Karpas-422 (cell line): ENCODE measurements at places on chromosomes 1 and 21.

GRCh38 chr1:222634180-222635013, 16.5 kb downstream of the MIA3 start:
- DNase-seq = peak; percentile 97

GRCh38 chr1:84996846-84997666, at the start of gene MCOLN2:
Gene MCOLN2, minus strand, starts transcription at chr1:84997113. Its CDS starts 241 bp downstream, at chr1:84996872.
- peak; percentile 79 for DNase-seq

DNA sequence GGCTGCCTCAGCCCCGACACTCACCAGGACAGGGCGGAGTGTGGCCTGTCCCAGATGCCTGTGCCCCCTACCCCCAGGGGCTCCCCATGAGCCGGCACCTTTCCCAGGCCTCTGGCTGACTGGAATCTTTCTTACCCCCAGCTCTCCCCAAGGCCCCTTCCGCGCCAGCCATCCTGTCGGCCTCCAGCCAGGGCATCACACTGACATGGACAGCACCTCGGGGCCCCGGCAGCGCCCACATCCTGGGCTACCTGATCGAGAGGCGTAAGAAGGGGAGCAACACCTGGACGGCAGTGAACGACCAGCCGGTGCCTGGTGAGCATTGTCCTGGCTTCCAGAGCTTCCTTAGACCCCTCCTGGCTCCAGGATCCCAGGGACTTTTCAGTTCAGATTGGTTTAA, 26.5 kb downstream of the IGFN1 start:
- no peak for DNase-seq

DNA sequence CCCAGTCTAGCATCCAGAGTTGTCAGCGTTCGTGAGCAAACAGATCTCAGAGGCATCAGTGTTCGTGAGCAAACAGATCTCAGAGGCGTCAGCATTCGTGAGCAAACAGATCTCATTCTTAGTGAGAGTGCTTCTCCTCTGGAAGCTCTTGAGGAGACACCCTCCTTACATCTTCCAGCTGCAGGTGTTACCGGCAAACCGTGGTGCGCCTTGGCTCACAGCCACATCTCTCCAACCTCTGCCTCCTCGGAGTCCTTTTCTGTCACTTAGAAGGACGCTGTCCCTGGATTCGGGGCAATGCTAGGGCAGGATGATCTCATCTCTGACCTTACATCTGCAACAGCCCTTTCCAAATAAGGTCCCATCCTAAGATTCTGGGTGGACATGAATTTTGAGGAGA, 14.6 kb upstream of the UMODL1 start:
- DNase-seq = no peak

DNA sequence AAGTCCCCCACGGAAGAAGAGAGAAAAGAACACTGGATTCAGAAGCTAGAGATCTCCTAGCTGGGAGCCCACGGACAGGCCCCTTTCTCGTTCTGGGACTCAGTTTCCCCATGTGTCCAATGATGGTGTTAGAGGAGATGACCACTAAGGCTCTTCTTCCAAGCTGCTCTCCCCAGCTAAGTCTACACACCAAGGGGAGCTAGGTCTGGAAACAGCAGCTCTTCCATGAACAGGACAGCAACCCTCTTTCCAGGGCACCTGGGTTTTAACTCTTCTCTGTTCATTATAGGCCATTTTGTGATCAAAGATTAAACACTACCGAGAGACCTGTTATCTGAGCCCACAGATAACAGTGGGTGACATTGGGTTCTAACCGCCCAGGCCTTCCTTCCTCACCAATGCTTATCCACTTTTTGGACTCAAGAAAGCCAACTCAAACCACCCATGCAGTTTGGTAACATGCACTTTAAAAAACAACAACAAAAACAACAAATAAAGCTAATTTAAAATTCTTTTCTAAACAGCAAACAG, 85.9 kb downstream of the MRPL37 start:
- DNase-seq = no peak

DNA sequence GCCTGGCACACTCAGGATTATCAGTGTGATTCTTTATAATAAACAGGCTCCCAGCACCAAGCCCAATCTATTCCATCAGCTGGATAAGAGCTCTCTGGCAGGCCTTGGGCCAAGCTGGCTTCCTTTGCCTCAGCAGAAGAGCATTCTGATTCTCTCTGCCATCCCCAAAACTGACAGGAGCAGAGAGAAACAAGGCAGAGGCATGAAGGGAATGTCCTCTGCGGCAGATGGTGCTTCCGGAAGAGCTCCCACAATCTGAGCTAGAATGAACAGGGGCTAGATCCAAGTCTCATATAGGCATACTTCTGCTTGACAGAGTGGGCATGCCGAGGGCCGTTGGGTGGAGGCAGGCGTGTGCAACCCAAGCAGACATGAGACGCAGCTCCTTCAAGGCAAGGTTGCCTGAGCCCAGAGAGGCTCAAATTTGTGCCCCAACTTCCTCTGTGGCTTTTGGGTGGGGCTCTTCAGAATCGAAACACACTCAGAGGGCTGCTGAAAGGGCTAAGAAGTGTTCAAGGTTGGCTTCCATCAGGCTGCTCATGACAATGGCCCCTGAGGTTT, 4.0 kb downstream of the CAPN2 start:
- no peak for DNase-seq

DNA sequence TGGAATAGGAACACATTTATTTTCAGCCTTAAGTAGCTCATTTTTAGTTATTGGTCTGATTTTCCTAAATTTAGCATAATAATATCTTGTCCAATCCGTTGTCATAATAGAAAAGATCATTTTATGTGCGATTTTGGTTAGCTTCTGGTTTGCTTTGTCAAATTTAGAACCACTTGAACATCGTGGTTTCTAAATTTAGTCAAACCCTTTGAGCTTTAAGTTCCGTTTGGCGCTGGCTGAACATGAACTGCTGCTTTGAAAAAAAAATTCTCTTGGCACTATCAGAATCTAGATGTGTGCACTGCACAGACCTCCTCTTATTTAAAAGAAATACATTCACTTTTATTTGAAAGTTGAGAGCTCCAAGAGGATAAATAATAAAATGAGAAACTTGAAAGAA, 370.6 kb downstream of the PTPRC start:
- DNase-seq = peak; percentile 57

GRCh38 chr1:99004861-99005442, at the start of gene PLPPR5:
Gene PLPPR5, minus strand, starts transcription at chr1:99004861. Its CDS starts 190 bp downstream, at chr1:99004671.
- DNase-seq = no peak

DNA sequence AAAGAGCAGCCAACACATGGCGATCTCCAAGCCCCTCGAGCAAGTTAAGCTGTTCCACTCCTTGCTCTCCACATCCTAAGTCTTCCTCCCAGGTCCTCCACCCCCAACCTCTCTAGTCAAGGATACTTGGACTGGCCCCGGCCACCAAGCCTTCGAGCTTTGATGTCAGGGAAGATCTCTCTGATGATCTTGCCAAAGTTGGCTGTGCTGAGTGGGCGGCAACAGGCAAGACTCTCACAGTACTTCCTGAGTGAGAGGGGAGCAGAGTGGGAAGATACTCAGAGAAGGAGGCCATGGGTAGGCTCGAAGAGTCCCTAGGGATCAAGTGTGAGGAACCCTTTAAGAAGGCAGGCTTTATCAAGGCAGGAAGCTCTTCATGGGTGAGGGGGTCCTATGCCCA, 2.8 kb downstream of the RFX5 start:
- DNase-seq = no peak

DNA sequence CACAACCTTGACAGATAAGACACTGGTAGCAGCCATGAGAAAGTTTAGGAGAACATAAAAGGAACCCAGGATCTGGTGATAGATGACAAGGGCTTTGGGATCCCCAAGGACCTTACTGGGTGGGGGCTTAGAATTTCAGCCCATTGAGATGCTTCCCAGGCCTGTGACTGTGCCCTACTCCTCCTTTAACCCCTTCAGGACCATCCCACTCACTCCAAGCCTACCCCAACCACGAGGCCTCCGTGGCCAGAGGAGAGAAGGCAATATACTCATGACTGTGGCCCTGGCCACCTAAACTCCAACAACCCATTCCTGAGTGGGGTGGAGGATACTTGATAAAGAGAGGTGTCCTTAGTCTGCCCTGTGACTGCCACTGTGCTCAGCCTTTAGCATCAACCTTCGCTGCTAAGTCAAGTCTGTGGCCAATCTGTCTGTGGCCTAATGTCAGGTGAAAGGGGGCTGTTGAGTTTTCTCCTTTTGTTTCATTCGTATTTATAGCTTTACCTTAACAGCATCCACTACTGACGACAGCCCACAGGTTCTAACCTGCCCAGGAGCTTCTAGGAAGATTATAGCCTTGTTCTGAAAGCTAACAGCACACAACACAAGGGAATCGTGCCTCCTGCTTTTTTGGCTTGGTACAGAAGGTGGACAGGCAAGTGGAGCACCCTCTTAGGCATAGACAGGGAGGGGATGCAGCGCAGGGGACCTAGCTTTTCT, 16.9 kb upstream of the BCAR3 start:
- DNase-seq = no peak

DNA sequence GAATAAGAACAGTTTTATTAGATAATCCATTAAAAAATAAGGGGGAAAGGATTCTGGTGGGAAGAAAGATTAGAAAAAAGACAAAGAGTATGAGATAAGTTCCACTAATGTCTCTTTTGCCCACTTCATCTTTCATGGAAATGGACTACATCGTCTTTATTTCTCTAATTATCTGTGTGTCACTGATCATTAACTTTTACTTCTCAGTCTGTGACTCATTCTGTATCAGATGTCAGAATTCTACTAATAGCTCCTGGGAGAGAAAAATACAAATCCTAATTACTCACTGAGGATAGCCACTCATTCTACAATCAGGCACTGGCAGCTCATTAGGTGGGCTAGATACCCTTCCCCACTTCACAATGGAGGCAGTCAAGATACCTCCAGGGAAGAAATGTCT, 41.7 kb downstream of the ILDR2 start:
- DNase-seq = no peak

- DNase-seq = no peak
These were observed 262.3 kb downstream of the FAF1 start for GRCh38 chr1:50697440-50698421.

DNA sequence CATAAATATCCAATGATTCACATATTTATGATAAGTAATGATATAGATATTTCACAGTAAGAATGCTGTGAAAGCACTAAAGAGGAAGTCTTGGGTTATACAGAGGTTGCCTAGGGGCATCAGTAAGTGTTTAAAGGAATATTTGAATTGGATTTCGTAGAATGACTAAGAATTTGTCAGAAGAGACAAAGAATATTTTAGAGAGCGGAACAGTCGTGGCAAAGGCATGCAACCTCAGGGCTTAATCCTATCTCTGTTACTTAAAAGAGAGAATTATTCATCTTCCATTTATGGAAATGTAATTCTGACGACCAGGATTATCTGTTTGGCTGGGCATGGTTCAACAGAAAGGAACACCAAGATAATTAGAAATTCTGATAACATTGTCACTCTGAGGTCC, 171.9 kb upstream of the NR5A2 start:
- DNase-seq = no peak

DNA sequence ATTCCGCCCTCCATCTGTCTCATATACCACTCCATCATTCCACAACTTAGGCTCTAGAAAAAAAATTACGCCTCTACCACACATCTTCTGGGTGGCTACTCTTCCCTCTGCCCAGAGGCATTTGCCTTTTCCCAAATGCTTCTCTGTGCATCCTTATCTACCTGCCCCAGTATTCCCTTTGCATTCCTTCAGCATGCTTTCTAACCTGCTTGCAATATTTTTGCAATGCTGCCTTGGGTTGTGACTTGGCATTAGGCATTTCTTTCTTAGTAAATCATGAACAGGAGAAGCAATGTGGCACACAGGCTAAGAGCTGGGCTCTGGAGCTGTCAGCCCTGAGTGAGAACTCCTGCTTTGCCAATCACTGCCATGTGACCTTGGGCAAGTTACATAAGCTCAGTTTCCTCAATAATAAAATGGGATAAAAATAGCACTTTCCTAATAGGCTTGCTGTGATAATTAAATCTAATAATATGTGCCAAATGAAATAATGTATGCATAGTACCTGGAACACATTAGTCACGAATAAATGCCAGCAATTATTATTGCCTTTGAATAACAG, 276.0 kb downstream of the ASTN1 start:
- DNase-seq = no peak

DNA sequence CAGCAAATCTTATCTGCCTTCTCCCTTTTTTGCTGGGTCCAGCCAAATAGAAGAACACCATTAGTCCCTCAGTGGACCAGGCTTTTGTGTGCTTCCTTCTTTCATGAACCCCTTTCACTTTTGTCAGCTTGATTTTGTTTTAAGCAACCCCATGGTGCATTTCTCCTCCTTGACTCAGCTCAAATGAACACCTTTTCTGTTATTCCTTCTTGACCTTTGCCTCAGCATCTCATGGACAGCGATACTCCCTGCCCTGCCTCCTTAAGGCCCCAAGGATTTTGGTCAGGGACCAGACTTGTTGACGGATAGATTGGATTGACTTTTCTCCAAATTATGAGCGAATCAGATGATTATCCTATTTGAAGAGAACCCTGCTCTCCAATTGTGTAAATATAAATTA, 356.6 kb upstream of the USP24 start:
- DNase-seq = no peak

GRCh38 chr1:212613440-212614335, 5.1 kb downstream of the ATF3 start:
- DNase-seq = no peak

DNA sequence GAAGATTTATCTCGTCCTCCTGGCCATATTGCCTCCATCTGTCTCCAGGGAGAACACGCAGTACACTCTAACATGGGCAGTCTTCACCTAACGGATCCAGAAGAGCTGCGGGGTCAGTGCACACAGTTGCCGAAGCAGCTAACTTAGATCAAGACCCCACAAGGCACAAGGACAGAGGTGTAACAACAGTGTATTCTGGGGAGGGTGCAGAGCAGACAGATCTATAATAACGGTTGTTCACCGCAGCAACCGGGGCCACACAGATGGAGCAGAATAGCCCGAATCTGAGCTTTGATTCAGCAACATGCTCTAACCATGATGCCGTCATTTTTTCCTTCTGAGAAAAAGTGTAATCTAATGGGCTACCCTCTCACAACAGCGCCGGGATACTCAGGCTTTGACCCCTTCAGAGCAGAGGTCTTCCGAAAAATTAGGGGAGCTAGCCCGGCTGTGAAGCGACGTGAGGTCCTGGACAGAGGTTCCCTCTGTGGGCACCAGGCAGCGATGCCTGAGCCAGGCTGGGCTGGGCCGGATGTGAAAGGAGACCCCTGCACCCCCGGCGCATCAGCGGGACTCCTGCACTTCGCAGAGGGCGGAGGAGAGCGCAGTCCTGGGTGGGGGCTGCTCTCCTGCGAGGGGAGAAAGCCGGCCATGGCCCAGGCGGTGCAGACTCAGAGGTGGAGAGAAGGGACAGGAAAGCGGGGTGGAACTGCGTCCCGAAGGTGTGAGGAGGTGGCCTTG, 57.5 kb downstream of the BCL9 start:
- peak; percentile 68 for DNase-seq

DNA sequence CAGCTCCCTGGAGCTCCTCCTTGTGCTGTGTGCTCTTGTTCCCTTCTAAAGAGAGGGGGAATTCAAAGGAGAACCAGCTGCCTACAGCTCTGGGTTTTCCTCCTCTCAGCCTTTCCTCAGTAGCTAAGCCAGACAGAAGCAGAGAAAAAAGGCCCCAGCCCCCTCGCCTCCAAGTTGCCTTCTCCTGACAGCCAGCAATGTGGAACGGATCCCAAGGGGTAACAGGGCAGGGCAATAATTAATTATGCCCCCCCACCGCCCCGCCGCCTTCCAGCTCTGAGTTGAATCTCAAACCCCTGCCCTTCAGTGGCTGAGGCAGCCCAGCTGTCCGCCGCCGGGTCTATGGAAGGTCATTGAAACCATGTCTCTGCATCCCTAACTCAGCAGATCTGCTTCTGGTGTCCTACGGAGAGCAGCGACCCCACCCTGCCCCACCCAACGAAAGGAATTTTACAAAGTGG, 69.0 kb upstream of the GOLT1A start:
- no peak for DNase-seq
